ENCODE measurements at places on chromosomes 3 and 15.

GRCh38 chr3:114439284-114439683, 145.5 kb downstream of the TIGIT start:
- no peak for DNase-seq

DNA sequence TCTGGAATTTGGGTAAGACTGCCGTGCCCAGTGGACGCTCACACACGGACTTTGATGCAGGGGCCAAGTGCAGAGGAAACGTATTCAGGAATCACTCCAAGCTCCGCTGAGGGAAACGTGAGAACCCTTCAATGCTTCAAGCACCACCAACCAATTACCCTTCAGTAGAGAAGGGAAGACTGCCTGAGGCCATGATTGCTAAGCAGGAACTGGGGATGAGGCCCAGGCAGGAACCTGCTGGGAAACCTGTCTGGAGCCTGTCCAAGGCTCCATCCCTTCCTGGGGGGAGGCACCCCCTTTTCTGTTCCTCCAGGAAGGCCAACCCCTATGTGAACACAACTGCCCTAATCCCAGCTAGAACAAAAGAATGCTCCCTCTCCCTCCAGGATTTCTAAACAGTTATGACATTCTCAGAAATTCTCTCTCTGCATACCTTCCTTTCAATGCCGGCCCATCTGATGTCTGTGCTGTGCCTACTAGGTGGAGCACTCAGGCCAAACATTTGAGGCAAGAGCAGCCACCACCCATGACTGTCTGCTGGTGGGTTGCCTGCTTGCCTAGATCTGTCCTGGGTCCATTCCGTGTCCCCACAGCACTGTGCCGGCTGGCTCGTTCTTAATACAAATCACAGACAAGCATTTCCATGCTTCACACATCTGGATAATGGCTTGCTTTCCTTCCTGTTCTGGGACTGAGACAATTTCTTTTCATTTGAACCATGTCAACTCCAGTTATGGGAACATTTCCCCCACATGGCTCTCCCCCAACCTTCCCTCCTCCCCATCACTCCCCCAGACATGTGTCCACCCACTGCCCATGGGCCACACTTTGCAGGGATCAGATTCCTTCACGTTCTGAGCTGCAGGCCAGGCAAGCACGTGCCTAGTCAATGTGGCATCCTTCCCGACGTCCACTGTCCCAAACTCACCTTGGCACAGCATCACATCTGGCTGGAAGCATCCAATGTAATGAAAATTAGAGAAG, 149.4 kb downstream of the ADAMTS17 start:
- no peak for DNase-seq

GRCh38 chr3:112472691-112473090, 26.6 kb downstream of the BTLA start:
- DNase-seq, result no peak

- no peak for DNase-seq
Observed at GRCh38 chr3:143881095-143881494, 32.8 kb upstream of the SLC9A9 start.

DNA sequence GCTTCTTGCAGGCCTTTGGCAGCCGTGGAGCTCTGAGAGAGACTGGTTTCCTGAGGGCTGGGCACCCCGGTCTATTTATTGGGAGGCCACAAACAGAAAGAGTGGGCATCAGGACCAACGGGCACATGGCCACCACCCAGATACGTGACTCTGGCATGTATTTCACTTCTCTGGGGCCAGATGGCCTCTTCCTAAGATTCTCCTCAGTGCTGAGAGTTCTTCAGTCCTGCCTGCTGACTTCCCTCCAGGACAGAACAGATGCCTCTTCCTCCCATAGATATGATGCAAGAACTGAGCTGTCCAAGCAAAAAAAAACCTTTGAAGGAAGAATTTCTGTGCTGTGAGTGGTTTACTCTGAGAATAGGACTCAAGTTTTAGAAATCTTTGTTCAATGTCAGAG, 107.7 kb downstream of the IGF2BP2 start:
- DNase-seq, result no peak

GRCh38 chr15:80478075-80478474, 73.9 kb downstream of the ARNT2 start:
- DNase-seq, result no peak

GRCh38 chr3:40043444-40043755, 234.0 kb downstream of the MYRIP start:
- no peak for DNase-seq

GRCh38 chr15:99019558-99020540, 12.3 kb upstream of the PGPEP1L start:
- DNase-seq, result no peak

DNA sequence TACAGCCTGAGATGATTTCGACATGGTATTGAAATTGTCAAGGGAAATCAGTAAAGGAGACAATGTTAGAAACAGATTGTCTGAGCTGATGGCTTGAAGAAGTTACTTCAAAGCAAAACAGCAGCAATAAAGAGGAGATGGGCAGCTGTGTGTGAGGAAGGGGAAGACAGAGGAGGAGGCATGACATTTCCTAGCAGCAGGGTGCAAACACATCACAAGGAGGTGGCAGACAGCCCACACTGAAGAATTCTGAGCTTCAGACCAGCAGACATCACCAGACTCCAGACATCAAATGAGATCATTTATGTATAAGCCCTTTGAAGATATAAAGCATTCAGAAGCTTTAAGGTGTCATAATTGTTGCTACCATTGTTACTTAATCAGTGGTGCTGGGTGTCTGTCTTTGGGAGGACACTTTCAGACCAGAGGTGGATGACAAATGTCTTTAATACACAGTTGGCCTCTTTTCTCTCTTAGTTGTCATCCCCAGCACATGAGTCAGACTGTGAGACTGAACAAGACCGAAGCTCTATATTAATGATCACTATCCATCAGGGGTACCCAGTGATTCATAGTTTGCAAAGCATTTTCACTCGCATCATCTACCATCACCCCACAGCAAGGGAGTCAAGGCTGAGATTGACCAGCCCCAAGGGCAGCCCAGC, 203.9 kb downstream of the MINAR1 start:
- DNase-seq, result no peak

DNA sequence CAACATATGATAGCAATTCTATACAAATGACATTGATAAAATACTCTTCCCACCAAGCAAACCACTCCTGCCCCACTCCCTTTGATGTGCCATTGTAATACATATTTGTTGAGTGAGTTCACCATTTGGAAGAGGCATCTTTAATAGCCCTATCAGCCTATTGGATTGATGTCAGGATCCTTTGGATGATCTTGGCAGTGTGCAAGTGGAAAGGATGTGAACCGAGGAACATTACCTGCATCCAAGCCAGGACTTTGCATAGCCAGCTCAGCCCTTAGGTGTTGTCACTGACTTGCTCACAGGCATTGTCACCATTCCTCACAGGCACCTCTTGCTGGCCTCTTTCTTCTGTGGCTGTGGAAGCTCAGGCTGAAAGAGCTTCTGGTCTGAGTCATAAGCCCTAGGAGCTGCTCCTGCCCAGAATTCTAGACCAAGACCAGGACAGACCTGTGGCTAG, 16.5 kb upstream of the TIMP4 start:
- no peak for DNase-seq

DNA sequence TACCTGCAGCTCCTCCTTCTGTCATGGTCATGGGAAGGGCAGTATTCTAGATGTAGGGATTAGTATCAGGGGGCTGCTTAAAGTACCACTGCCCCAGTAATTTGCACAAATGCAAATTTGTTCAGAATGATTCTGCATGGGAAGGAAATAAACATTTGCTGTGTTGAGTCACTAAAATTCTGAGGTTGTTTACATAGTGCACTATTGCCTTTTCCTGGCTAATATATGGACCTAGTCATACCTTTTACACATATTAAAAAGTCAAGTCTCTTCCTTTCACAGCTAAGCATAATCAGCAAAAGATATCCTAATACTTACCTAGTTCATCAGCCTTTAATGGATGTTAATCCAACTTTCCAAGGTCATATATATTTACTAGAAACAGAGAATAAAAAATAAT, 746.4 kb upstream of the NR2F2 start:
- DNase-seq, result no peak

DNA sequence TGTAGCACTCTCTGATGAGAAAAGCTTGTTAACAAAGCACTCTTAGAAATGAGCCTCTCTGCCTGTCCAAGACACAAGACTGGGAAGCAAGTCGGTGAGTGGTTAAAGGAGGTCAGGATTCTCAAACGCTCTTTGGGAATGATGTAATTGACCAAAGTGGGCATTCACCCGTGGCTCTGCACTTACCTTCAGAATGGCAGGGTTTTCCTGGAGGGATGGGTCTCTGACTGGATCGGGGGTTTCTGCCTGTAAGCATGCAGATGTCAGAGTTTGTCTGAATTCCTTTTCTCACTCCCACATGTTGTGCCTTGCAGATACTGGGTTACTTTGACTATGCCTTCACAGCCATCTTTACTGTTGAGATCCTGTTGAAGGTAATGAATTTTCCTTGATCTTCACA, 106.3 kb downstream of the CHDH start:
- DNase-seq, result no peak

- DNase-seq, result peak; percentile 77
Observed at GRCh38 chr3:4898454-4899313, 80.6 kb upstream of the BHLHE40 start.

DNA sequence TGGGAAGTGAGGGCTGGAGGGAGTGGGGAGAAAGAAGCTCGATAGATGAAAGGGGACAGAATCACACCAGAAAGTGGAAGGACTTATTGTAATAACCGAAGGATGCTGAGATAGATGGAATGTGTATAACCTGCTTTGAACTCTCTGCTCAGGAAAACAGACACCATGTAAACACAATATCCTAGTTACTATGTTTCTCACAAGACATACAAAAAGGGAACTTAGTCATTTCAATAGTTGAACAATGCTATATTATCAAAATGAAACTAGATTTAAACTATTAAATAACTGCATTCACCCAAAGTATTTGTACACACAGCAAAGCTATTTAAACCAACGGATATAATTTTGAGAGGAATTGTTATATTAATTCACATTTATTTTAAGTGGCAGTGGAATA, 108.3 kb upstream of the GADL1 start:
- DNase-seq, result no peak

- DNase-seq, result no peak
Observed at GRCh38 chr15:67613708-67614107, 71.2 kb downstream of the MAP2K5 start.

- no peak for DNase-seq
Observed at GRCh38 chr3:188979248-188979647, 192.5 kb upstream of the TPRG1 start.

GRCh38 chr3:127888156-127888555, 26.9 kb upstream of the KBTBD12 start:
- DNase-seq, result no peak

DNA sequence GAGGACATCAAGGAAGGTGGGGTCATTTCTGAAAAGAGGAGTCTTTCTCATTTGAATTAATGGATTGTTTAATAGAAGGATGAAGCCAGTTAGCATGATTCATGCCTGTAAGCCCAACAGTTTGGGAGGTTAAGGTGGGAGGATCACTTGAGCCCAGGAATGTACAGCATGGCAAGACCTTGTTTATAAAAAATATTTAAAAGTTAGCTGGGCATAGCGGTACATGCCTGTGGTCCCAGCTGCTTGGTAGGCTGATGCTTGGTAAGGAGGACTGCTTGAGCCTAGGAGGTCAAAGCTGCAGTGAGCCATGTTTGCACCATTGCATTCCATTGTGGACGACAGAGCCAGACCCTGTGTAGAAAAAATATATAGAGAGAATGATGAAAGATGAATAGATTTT, 165.5 kb downstream of the ALCAM start:
- DNase-seq, result no peak

- no peak for DNase-seq
Observed at GRCh38 chr3:58215317-58216025, 4.7 kb upstream of the DNASE1L3 start.

DNA sequence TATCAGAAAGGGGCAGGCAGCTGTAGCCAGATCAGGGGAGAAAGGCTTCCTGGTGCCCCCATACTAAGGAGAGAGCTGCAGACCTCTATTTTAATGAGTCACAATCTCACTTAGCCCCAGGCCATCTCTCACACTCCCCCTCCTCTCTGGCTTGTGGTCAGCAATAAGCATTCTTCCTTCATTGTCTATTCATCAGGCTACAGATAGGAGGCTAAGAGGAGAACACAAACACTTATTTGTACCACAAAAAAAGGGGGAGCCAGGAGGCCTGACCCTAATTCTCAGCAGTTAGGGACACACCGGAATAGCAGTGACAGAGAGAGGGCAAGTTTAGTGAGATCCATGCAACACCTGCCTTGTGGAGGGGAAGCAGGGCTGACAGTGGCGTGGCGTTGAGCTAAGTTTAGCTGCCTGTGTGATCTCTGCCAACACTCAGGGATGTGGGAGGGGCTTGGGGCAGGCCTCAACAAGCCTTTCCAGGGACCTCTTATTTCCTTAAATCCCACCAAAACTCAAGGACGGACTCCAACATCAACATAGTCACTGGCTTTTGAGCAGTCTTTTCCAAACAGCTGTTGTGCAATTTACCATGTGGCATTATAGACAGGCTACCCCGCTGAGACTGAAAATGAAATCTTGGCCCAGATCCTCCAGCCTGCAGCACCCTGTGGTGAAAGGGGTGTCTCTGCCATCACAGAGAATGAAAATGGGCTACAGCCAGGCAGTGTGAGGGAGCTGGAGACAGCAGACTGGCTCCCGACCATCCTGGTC, 191.9 kb upstream of the TSC22D2 start:
- DNase-seq, result no peak

- DNase-seq, result no peak
Observed at GRCh38 chr15:25055356-25056068, 100.7 kb downstream of the SNRPN start.

- no peak for DNase-seq
Observed at GRCh38 chr3:13079051-13079450, 5.8 kb upstream of the IQSEC1 start.

DNA sequence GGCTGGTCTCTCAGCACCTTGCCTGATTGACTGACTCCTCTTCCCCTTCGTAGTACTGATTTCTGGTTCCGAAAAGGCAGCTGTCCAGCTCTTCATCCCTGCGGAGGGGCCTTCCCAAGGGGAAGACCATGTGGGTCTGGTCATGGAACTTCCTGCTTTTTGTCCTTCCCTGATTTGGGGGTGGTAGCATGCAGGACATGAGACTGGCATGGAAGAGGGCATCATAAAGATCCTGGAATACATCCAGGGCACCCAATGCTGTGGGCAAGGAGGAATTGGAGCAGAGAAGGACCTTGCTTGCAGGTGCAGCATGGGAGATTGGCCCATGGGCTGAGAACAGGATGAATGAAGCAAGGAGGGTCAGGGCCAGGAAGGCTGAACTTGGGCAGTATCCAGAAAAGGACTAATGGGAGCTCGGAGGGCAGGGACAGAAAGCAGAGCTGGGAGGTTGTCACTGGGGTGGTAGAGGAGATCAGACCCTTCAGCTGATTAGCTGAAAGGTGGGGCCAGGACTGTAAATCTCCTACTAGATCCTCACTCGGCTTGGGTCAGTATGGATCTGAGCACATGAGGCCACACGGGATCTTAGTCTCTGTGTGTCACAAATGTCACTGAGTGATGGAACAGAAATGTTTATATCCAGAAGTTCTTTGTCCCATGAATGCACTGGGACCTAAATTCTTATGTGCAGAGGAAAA, 59.5 kb downstream of the AMOTL2 start:
- DNase-seq, result no peak

GRCh38 chr15:40439461-40439959, 1.2 kb upstream of the BAHD1 start:
- no peak for DNase-seq
